HFFc6 (cell line): ENCODE measurements at places on chromosomes 2 and 18. TPM values are rescaled to one million over a fixed set of nuclear protein-coding genes. Genes with fewer than 3 reads are reported as not detected.

DNA sequence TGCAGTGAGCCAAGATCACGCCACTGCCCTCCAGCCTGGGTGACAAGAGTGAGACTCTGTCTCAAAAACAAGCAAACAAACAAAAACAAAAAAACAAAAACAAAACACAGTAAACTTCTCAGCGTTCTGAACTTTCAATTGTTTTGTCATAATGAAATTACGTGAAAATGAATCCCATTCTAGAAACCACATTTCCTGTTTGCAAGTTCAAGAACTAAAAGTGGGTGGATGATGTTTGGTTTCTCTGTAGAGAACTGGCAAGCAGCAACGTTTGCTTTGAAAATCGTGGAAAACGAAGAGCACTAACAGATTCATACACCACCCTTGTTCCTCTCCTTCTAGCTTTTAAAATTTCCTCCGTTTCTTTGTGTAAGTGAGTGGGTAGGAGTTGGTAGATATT is 226.1 kb upstream of the LYPD1 start:
- DNase-seq = no peak

DNA sequence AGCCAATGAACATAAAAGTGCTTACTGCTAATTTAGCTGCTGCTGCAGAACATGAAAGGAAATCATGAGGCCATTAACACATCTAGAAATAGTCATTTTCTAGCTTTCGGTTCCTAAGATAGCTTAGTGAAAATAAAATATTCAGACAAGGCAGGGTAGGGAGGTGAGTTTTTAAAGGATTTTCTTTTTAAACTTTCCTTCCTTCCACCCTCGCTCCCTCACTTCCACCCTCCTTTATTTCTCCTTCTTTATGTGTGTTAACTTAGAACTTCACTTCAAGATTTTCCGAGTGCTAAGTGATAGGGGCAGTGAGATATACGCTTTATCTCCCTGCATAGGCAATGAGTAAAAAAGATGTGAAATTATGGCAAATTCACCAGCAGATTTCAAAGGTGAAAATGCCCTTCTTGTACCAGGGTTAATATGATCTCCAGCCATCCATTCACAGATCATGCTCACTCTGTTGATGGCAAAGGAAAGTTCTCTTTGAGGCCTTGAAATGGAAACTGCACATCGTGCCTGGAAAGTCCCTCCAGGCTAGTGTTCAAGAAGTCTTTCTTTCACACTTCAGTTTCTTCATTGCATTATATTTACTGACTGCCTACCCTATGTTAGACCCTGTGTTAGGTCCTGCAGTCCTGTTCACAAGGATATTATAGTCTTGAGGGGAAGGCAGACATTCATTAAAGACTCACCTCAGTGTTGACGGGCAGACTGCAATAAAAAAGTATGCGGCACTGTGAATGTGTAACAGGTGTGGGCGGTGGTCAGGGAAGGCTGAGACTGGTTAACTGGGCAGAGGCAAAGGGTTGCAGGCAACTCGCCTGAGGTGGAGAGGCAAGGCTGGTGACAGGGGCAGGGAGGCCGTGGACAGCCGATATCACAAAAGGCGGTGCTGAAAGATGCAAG is 200.8 kb downstream of the PLCL1 start:
- DNase-seq = no peak

Gene NDC80
- 10.0 and 23.1 TPM in 2 replicates for total RNA-seq

- DNase-seq = no peak
Measured at GRCh38 chr18:33751613-33752221, 173.7 kb downstream of the ASXL3 start.

- DNase-seq = no peak
Measured at GRCh38 chr2:112867701-112868631, 31.4 kb upstream of the IL1B start.

DNA sequence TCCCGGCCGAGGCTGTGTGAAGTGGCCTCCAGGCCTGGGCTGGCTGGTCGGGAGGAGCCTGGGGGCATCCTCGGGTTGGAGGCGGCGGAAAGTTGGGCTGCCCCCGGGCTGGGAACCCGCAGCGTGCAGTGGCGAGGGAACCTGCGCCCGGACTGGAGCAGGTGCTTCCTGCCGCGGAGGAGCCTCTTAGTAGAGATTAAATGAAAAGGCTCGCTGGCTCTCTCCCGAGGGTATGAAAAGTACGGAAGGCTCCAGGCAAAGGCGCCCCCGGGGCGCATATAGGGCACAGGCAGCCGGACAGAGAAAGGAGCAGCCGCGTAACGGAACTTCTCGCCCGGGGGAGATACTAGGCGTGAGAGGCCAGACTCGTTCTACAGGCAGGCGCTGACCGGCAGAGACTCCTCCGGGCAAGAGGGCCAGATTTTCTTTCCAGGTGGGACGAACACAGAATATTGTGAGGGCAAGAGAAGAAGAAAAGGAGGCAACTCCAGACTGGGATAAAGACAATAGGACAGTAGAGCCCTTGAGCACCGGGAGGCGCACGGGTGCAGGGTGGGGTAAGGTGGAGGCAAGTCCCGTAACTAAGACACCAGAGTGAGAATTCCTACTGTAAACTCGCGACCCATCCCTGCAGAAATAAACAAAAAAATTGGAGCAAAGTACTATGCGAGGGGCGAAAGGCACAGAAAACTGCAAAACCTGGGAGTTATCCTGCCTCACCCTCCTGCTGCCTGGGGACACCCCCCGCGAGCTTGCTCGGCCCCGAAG is 816 bp downstream of the CDH2 start:
- DNase-seq = peak; percentile 27

DNA sequence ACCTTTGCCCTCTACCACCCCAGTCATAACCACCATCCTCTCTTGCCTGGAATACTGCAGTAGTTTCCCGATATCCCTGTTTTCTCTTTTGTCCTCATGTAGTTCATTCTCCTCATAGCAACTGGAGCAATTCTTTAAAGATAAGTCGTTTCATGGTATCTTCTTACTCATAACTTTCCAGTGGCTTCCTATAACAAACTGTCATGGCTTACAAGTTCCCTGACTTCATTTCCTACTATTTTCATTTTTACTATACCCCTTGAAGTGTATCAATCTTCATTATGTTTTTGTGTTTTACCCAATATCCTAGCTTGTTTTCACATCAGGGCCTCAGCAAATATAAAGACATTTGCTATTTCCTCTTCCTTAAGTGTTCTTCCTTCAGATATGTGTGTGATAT is 83.7 kb upstream of the PROKR1 start:
- DNase-seq = no peak

Gene HOXD4
- 0.56 TPM in 1 of 3 replicates, not detected in the others for total RNA-seq

GRCh38 chr2:88187038-88187676 is 17.0 kb downstream of the THNSL2 start:
- peak; percentile 15 for DNase-seq

- DNase-seq = peak; percentile 95
Measured at GRCh38 chr2:33437297-33437696, 39.2 kb upstream of the RASGRP3 start.

- no peak for DNase-seq
Measured at GRCh38 chr2:106853631-106854030, 32.3 kb downstream of the ST6GAL2 start.

GRCh38 chr2:15931319-15931890 is 8.9 kb upstream of the MYCN start:
- DNase-seq = no peak

DNA sequence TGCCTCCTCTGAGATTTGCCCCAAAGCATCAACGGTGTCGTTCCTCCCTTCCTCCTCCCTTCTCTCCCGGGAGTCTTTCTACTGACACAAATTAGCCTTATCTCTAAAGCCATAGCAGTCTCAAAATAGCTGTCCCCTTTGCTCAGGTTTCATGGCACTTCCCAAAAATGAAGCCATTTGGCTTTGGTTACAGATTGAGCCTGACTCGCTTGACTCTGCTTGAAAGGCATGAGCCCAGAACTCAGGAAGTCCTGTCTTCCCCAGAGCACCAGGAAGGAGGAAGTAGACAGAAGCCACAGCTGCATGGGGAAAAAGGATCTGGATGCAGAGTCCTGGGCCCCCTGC is 234.4 kb upstream of the RGPD4 start:
- no peak for DNase-seq

GRCh38 chr2:220192994-220193753 is 565.7 kb downstream of the SLC4A3 start:
- peak; percentile 10 for DNase-seq

DNA sequence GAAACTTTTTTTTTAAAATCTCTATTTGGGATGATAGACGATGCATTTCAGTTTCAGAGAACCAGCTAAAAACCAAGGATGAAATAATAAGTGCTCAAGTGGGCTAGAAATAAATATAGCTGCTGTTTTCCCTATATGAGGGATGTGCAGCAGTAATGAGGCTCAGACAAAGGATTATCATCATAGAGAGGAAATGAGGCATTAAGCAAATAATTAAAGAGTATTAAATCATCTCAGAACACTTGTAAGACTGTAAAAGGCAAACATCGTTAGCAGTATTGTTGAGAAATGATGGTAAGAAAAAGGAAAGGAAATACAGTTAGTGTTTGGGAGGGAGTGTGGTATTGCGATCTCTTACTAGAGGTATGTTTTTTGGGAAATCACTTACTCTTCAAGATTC is 233.5 kb downstream of the TGIF1 start:
- DNase-seq = no peak

Gene RSAD2
- not detected in 3 replicates for total RNA-seq

Gene AMER3
- not detected in 3 replicates for total RNA-seq

DNA sequence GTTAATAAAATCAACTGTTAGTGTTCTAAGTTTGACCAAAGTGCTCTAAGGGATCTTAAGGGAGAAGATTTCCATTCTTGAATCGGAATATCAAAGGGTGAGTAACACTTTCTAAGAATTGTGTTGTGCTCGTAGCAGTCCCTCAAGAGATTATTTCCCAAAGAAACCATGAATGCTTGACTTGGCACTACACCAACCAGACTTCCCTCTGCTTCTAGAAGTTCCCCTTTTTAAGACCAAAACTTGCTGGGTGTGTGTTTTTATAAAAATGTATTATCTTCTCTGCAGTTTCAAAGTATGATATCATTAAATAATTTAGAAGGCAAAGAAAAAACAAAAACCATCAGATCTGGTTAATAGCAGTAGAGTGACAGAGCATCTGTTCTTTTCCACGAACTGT is 522.0 kb upstream of the FAM98A start:
- DNase-seq = no peak

DNA sequence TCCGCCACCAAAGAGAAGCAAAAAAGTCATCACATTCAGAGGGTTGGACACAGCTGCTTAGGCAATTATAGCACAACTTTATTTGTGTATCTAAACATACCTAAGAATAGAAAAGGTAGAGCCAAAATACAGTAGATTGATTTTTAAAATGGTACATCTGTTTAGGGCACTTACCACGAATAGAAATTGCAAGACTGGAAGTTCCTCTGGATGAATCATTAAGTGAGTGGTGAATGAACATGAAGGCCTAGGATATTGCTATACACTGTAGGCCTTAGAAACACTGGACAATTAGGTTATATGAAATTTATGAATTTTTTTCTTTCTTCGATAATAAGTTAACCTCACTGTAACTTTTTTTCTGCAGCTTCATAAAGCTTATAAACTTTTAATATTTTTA is 687.0 kb downstream of the BCL11A start:
- no peak for DNase-seq

Gene MOGAT1
- total RNA-seq = not detected in 3 replicates

DNA sequence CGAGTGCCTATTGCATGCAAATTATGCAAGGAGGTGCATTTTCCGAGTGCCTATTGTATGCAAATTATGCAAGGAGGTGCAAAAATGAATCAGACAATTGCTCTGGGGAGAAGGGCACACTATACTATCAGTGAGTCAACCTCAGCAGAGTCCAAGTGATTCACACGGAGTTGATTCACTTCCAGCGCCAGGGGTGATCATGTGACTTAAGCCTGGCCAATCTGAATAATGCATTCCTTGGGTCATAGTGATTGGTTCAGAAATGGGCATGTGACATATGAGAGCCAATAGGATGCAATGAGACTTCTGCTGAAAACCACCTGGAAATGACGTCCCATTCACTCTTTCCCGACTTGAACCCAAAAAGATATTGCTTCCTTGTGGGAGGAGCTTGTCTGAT is 152.2 kb downstream of the DAW1 start:
- DNase-seq = no peak

- no peak for DNase-seq
Measured at GRCh38 chr2:20565623-20566236, 85.2 kb downstream of the HS1BP3 start.

GRCh38 chr18:2843146-2843545 is 3.7 kb upstream of the EMILIN2 start:
- DNase-seq = no peak

Gene CRYBA2
- not detected in 3 replicates for total RNA-seq

DNA sequence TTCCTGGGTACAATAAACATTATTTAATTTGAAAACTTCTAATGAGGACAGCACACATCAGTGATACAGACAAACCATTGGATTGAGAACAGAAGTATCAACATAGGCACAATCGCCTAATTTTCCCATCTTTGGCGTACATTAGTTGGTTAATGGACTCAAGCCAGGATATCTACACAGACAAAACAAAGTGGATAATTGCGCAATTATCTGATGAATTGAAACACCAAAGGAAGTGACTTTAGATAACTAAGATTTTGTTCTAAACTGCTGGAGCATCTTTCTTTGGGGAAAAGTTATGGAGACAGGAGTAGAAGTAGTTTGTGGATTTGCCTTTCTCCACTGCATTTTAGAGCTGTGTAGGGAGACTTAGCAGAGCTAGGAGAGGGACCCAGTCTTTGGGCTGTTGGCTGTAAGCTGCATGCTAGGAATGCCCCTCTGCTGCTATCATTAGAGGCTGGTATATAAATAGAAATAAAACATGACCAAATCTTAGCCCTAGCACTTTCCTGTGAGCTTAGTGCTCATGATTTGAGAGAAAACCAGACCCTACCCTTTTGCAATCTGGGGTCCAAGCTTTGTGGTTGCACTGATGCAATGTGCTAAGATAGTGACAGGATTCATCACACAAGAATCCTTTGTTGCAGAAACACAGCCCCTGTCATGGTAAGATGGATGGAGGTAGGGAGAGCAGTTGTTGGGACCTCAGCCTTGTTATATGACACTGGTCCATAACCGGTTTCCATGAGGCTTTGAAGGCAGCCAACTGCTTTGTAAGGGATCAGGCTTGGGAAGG is 264.5 kb upstream of the PIK3C3 start:
- no peak for DNase-seq

DNA sequence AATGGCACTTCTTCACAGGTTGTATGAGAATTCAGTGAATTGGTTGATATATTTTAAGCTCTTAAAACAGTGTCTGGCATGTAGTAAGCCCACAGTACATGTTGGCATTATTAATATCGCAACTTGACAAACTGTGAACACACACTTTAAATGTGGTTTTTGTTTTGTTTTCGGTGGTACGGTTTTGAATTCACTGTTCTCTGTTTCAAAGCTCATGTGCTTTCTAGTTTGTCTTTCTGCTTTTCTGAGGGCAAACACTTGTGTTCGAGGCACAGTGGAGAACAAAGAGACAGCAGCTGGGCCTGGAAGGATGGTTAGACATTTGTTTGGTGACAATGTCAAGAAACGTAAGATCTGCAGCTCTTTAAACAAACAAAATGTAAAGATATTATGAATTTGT is 276.5 kb upstream of the MC4R start:
- DNase-seq = no peak

Gene TMEM169
- not detected in 3 replicates for total RNA-seq
